Effector CD4-positive, alpha-beta T cell (primary cell): ENCODE measurements at places on chromosomes 1 and 21.

DNA sequence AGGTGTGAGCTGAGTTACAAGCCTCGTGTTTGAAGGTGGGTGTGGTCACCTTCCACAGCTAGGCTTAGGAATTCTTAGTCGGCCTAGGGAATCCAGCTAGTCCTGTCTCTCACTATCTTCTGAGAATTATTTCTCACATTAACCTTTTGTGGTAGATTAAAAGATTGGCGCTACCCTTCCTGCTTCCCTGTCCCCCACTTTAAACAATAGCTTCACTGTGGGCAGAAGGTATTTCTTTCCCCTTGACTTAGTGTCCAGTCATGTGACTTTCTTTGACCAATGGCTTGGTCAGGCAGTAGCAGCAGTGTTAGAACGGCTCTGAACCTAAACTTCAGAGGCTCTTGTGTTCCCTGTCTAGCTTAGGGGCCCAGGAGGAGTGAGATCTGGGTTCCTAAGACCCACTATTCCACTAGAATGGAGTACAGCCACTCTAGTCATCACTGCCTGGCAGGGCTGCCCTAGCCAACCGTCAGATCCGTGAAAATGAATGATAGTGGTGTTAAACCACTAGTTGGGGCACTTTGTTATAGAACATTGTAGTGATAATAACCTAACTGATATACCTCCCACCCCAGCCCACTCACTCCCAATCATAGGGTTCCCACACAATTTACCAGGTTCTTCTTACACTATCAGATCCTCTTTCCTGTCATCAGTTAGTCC, 13.9 kb upstream of the C1orf141 start:
- no peak for DNase-seq

DNA sequence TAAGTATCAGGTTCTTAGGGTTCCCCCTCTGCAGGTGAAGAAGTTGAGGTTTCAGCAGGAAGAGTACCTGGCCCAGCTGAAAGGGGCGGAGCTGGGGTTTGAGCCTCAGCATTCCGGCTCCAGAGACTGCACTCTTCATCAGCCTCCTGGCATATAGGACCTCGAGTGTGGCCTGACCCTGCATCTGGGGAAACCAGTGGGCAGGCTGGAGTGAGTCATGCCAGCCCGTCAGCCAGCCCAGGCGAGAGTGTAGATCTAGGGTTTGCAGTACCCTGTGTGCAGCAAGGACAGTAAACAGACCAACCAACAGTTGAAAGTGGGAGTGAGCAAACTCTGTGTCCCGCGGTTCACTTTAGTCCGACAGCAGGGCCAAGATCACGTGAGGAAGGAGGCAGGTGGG, 14.1 kb downstream of the MFSD2A start:
- DNase-seq = no peak

DNA sequence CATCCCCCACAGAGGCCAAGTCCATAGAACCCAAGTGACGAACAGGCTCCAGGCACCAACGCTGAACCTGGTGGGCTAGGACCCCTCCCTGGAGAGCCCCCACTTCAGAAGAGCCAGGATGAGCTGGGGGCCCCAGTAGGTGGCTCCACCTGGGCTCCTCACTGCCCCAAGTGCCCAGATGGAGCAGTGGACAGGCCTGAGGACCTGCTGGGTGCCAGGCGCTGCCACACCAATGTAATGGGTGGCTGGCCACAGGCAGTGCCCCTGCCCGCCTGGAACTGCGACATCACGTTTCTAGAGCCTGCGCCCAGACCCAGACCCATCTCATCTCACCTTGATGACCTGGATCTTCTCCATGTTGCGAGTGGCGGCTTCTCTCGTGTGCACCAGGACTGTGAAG, 5.6 kb downstream of the MAD2L2 start:
- no peak for DNase-seq

DNA sequence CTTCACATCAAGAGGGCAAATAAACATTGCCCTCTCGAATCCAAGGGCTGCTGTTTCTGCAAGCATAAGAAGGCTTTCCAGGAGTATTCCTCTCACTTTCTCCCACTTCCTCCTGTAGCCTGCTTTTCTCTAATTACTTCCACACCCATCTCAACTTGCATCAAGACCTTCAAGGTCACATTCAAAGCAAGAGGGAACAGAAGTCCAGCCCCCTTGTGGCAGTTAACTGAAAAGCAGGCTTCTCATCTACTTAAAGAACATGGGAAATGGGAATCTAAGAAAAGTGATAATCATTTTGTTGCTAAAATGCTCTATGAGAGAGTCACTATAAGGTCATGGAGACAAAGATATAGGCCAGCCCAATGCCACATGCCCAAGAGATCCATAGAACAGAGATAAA, 874.4 kb downstream of the KCNT2 start:
- no peak for DNase-seq

GRCh38 chr1:159008744-159009188, 941 bp upstream of the IFI16 start:
- peak; percentile 36 for DNase-seq

DNA sequence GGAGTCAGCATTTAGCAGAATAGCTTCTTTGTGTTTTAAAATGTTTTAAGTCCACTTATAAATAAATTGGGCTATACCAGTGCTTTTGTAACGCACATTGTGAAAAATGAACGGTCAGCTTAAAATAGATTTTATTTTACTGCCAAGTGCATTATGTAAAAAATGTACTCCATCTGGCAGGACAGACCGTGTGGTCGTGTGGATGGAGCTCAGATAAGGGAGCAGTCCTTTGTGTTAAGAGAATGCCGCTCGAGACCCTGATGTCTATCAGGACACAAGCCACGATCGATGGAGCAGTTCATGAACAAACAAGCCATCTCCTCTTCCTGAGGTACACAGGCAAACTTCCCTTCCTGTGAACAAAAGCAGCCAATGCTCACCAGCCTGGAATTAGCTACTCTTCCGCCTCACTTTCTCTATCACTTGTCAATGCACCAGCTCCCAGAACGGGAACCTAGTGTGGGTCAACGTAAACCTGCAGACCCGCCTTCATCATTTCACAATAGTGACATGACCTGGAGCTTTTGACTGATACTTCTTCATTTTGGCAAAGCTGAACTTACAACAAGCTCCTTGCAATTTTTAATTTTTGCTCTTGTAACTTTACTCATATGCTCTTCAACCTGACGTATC, 243.5 kb downstream of the TGFB2 start:
- DNase-seq = no peak

- no peak for DNase-seq
Observed at GRCh38 chr21:30555095-30555494, 6.0 kb downstream of the KRTAP19-7 start.
